CD14-positive monocyte (primary cell): ENCODE measurements at places on chromosomes 16 and 17.

GRCh38 chr17:14792746-14793145 is 472.4 kb downstream of the PMP22 start:
- no peak overlapping the region for H3K27ac ChIP-seq
- DNase-seq, result no peak
- H3K4me1 ChIP-seq, result peaks cover 8% of the 10 kb centered on the region

- no peaks in the 10 kb centered on the region for H3K27me3 ChIP-seq
- H3K27ac ChIP-seq, result no peak overlapping the region
- DNase-seq, result no peak
Observed at GRCh38 chr17:31269578-31269983, 27.5 kb downstream of the OMG start.

GRCh38 chr16:47492428-47493377 is 31.6 kb downstream of the PHKB start:
- H3K4me1 ChIP-seq, result peaks cover 26% of the 10 kb centered on the region
- peak overlapping the region; percentile 37 for H3K4me3 ChIP-seq
- peak overlapping the region; percentile 85 for H3K27ac ChIP-seq
- no peaks in the 10 kb centered on the region for H3K27me3 ChIP-seq
- DNase-seq, result peak; percentile 44

GRCh38 chr17:35660902-35661301 is 70.5 kb upstream of the RASL10B start:
- no peak overlapping the region for H3K4me3 ChIP-seq
- DNase-seq, result no peak
- no peak overlapping the region for H3K27ac ChIP-seq

- no peak overlapping the region for H3K4me3 ChIP-seq
- H3K36me3 ChIP-seq, result no peaks in the 10 kb centered on the region
- H3K27me3 ChIP-seq, result no peaks in the 10 kb centered on the region
Observed at GRCh38 chr17:68640242-68640989, 39.2 kb upstream of the FAM20A start.

DNA sequence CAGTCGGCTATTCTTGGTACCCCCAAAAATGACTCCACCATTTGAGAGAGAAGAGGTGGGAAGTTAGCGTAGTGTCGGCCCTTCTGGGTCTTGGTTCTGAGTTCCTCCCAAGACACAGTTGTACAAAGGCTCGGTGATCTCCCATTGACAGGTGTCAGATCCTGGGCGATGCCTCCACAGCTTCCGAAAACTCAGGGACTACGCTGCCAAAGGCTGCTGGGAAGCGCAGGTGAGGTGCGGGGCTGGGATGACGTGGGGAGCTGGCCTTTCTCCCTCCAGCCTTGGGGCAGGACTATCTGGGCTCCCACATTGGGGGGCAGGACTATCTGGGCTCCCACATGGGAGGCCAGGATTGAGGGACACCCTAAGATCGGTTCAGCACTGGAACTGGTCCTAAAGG is 10.4 kb downstream of the CCNF start:
- DNase-seq, result no peak
- H3K4me1 ChIP-seq, result no peaks in the 10 kb centered on the region
- H3K36me3 ChIP-seq, result peaks cover 70% of the 10 kb centered on the region
- no peaks in the 10 kb centered on the region for H3K27me3 ChIP-seq
- H3K4me3 ChIP-seq, result no peak overlapping the region
- H3K27ac ChIP-seq, result peak overlapping the region; percentile 31

GRCh38 chr16:58187665-58188421 is 10.1 kb downstream of the CSNK2A2 start:
- DNase-seq, result no peak
- H3K4me3 ChIP-seq, result no peak overlapping the region
- H3K36me3 ChIP-seq, result peaks cover 90% of the 10 kb centered on the region

GRCh38 chr17:35780950-35781349 is 14.5 kb downstream of the MMP28 start:
- no peak overlapping the region for H3K27ac ChIP-seq
- H3K36me3 ChIP-seq, result no peaks in the 10 kb centered on the region
- H3K4me1 ChIP-seq, result peaks cover 17% of the 10 kb centered on the region
- no peak for DNase-seq
- no peak overlapping the region for H3K4me3 ChIP-seq

DNA sequence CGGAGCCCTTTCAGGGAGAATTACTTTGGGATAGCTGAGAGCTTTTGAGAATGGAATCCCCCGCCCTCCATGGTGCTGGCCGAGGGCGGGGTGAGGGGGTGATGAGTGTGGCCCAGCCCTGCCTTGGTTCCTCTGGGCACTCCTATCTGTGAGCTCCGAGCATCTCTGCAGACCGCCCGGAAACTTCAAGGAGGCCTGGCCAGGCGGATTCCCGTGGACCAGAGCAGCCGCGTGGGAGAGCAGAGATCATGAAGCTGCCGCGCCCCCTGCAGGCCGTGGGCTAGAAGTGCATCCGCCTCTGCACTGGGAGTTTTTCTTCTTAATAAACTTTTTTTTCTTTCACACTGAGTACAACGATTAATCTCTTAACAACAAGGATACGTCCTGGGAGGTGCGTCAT is 392.9 kb upstream of the EEF2KMT start:
- no peaks in the 10 kb centered on the region for H3K4me1 ChIP-seq
- H3K4me3 ChIP-seq, result no peak overlapping the region
- peak; percentile 5 for DNase-seq
- H3K36me3 ChIP-seq, result no peaks in the 10 kb centered on the region

DNA sequence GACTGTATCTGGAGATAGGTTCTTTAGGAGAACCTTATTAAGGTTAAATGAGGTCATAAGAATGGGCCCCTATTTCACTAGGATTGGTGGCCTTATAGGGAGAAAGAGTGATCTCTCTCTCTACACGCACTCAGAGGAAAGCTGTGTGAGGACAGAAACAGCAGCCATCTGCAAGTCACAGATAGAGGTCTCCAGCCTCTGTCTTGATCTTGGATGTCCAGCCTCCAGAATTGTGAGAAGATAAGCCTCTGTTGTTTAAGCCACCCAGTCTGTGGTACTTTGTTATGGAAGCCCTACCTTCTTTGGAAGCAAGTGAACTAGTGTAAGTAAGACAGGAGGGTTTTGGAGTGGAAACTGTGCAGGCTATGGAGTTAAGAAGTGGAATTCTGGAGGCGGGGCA is 93.2 kb downstream of the ELAC2 start:
- no peak overlapping the region for H3K27ac ChIP-seq
- H3K27me3 ChIP-seq, result no peaks in the 10 kb centered on the region
- no peaks in the 10 kb centered on the region for H3K36me3 ChIP-seq
- DNase-seq, result no peak

DNA sequence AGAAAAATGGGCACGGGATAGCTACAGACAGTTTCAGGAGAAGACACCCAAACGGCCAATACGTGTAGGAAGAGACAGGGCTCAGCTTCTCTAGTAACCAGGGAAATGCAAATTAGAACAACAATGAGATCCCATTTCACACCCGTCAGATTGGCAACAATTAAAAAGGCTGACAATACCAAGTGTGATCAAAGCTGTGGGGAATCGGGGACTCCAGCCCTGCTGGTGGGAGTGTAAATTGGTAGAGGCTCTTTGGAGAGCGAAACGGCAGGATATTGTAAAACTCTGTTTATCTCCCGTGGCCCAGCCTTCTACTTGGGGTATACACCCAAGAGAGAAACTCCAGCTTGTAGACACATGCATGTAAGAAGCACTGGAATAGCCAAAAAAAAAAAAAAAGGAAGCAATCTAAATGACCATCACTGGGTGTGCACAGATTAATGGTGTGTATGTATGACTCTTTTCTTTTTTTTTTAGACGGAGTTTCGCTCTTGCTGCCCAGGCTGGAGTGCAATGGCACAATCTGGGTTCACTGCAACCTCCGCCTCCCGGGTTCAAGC is 27.5 kb downstream of the MYBBP1A start:
- H3K4me3 ChIP-seq, result no peak overlapping the region
- peaks cover 7% of the 10 kb centered on the region for H3K4me1 ChIP-seq
- H3K27ac ChIP-seq, result no peak overlapping the region
- no peak for DNase-seq

DNA sequence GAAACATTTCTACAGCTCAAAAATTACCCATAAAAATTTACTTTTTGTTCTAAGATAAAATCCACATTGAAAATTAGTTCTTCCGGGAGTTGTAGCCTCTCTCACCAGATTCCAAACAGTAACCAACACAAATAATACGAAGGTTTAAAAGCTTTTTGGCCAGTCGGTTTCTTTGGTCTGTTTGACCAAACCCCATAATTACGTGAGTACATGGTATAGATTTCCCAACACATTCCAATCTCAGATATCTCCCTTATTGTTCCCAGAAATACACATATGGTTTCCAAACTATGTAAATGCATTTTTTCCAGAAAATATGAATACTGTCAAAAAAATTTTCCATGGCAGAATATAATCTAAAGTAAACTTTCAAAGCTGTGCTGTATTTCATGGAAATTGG is 722.0 kb downstream of the KCNJ2 start:
- H3K4me3 ChIP-seq, result no peak overlapping the region
- no peaks in the 10 kb centered on the region for H3K36me3 ChIP-seq
- H3K4me1 ChIP-seq, result no peaks in the 10 kb centered on the region
- no peaks in the 10 kb centered on the region for H3K27me3 ChIP-seq
- no peak overlapping the region for H3K27ac ChIP-seq

GRCh38 chr16:55297062-55297909 is 26.7 kb upstream of the IRX6 start:
- no peak overlapping the region for H3K27ac ChIP-seq
- peaks cover 6% of the 10 kb centered on the region for H3K27me3 ChIP-seq
- DNase-seq, result no peak
- H3K4me1 ChIP-seq, result no peaks in the 10 kb centered on the region
- H3K4me3 ChIP-seq, result no peak overlapping the region

- no peak overlapping the region for H3K27ac ChIP-seq
- no peaks in the 10 kb centered on the region for H3K36me3 ChIP-seq
- peak overlapping the region; percentile 75 for H3K4me3 ChIP-seq
- peaks cover 15% of the 10 kb centered on the region for H3K4me1 ChIP-seq
- no peak for DNase-seq
Observed at GRCh38 chr16:57985204-57986181, 14.6 kb upstream of the CNGB1 start.
